Activated CD8-positive, alpha-beta memory T cell treated with anti-CD3 and anti-CD28 coated beads, Interleukin-2, amount 50 U/mL, for 48 hours (primary cell): ENCODE measurements at places on chromosomes 5 and 9.

GRCh38 chr9:69674716-69675438 lies 2.7 kb upstream of the APBA1 start:
- no peak for DNase-seq

DNA sequence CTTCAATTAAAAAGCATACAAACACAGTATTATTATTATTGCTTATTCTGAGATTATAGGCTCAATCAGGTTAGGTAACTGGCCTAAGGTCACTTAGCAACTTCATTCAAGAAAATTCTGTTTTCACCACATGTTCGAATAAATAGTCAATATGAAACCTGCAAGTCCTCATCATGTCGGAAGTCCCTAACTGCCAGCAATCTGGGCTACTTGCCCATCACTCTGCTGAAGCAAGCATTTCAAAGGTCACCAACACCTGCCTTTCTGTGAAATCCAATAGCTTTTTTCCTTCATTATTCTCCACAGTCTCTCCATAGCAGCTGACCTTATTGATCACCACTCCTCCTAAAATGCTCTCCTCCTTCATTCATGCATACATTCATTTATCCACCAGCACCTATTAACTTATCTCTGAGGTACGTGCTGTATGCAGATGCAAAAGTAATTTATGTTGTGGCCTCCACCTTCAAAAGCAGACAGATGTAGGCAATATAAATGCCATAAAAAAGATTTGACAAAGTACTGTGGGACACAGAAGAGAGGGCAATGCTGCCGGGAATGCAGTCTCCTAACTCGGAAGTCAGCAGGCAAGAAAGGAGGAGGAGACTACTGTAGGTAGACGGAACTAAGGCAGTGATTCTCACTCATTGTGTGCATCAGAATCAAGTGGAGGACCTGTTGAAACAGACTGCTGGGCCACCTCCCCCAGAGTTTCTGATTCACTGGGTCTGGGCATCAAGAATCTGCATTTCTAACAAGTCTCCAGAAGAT lies 310.9 kb downstream of the BNC2 start:
- no peak for DNase-seq

GRCh38 chr5:68771221-68771620 lies 322.6 kb upstream of the SLC30A5 start:
- DNase-seq, result no peak

DNA sequence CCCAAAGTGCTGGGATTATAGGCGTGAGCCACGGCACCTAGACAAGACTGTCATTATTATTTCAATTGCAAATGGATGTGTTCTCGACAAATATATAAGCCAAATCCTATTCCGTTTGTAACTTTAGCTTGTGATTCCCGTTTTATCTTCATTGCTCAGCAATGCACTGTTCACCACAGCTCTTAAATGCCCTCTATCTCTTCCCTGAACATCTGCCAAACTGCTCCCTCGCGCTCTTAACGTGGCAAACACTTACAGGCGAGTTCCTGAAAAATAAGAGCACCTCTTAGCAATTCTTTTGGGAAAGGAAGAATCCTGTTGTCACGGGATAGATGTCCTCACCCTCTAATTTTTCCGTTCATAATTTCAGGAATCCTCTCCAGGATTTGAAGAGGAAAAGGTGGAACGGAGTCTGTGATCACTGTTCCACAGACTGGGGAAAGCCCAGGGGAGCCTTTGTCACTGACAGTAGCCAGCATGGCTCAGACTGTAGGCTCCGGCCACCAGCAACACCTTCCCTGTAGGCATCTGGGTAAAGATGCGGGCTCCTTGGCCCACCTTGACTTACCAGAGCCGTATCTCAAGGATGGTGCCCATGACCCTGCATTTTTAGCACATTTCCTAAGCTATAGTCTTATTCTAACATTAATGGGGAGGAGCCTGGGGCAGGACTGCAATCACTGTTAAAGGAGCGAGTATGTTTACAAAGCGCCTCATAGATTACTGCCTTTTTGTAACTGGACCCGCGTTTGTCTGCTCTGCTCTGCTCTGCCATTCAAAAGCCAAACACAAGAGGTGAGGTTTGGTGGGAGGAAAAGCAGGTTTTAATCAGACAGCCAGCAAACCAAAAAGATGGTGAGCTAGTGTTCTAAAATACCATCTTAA lies 20.2 kb upstream of the GNPDA1 start:
- DNase-seq, result peak; percentile 25

DNA sequence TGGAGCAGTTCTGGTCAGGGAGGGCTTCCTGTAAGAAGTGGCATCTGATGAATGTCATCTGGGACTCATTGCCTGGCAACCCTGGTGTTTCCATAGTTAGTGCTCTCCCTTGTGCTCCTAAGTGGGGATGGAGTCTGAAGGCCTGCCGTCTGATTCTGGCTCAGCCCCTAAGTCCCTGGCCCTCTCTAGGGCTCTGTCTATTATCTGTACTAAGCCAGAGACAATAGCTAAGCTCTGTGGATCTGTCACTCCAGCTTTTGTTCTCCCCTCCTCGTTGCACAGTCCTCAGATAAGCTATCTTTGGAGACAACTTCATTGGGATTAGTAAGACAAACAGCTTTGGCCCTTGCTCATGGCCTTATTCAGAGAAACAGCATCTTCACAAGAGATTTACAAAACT lies 30.6 kb upstream of the TTC1 start:
- no peak for DNase-seq

- DNase-seq, result no peak
Observed at GRCh38 chr5:154373729-154374179, 72.0 kb upstream of the SAP30L start.

DNA sequence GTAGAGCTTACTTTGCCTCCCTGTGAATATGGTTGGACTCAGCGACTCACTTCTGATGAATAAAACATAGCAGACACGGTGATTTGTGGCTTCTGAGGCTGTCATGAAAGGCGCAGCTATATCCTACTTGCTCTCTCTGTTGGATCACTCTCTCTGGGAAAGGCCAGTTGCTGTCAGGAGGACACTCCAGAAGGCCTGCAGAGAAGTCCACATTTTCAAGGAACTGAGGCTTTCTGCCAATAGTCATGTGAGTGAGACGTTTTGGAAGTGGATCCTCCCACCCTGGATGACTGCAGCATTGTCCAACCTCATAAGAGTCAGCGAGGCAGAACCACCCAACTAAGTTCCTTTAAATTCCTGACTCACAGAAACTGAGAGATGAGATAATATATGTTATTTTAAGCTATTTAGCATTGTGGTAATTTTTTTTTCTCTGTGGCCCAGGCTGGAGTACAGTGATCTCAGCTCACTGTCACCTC lies 156.0 kb upstream of the MAST4 start:
- DNase-seq, result peak; percentile 62
